ENCODE measurements at places on chromosomes 6 and 20.

DNA sequence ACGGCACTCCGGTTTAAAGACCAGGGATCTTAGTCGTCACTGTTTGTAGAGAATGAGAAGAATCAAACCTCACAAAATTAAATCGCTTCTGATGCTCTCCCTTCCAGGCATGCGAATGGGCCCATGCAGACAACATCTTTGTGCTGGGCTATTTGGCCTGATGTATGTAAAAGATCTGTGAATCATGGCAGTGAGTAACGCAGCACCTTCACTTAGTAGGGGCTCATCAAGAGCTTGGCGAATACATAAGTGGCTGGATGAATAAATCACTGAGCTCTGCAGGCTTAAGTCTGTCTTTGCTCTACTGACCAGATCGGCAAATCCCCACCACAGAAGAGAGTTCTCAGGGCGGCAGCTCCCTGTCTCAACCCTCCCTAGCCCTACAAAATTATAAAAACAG is 44.8 kb upstream of the AFDN start:
- no peak for DNase-seq

- DNase-seq: no peak
Measured at GRCh38 chr20:4869290-4870193, 131.8 kb downstream of the SLC23A2 start.

DNA sequence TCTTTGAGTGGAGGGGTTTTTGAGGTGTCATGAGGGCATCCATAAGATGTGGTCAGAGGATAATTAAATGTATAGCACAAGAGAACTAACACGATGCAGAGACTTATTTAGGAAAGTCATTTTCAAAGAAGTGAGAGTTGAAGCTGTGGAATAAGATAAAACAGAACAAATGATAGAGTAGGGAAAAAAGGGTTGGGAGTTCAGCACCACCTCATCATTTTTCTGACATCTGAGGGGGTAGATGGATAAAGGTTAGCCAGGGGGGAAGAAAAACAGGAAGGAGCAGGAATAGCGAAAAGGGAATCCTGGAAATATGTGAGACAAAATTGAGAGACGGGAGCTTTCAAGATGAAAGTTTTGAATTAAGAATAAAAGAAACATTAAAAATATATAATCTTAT is 434.2 kb downstream of the NKAIN2 start:
- DNase-seq: no peak

- DNase-seq: no peak
Measured at GRCh38 chr6:100721256-100721655, 159.9 kb downstream of the ASCC3 start.

DNA sequence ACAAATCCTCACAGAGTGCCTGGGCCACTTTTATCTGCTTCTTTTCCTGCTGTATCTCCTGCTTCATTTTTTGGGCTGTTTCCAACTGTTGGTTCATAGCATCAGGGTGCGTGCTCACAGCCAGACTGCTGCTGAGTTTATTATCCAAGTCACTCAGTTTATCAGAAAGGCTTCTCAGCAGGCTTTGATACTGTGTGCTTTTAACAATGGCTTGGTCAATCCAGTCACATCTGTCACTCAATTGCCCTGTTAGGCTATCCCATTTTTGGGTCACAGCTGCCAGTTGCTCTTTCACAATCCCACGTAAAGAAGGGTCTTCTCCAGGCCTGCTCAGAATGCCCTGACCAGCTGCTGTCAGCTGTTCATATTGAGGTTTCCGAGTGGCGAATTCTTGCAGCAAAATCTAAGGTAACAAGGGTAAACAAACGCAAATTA is 87.2 kb downstream of the DST start:
- no peak for DNase-seq

- DNase-seq: no peak
Measured at GRCh38 chr6:134314006-134314821, 3.7 kb downstream of the SGK1 start.

- DNase-seq: no peak
Measured at GRCh38 chr20:41531518-41532275, 86.5 kb downstream of the CHD6 start.

DNA sequence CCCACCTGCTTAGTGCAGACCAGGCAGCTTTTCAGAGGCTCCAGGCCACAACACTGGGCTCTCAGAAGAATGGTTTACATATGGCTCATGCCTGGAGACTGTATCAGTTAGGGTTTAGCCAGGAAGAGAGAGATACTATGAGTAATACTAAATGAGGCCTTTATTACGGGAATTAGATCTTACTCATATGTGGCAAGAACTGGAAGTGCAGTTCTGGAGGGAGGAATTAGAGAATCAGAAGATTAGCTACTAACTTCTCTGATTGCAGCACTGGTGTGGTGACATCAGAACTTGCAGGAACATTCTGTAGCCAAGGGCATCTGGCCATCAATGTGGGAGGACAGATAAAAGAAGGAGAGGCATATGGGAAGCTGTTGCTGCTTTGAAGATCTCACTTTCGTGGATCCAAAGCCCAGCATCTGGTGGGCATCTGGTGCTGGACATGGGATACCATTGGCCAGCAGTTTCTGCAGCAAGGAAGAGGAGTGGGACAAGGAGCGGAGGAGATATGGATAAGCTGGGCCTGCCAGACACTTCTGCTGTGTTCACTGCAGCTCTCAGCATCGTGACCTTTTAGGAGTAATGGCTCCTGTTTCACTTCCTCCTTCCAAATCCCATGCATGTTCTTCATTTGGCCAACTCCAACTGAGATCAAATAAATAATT is 248.5 kb downstream of the BTBD3 start:
- no peak for DNase-seq

DNA sequence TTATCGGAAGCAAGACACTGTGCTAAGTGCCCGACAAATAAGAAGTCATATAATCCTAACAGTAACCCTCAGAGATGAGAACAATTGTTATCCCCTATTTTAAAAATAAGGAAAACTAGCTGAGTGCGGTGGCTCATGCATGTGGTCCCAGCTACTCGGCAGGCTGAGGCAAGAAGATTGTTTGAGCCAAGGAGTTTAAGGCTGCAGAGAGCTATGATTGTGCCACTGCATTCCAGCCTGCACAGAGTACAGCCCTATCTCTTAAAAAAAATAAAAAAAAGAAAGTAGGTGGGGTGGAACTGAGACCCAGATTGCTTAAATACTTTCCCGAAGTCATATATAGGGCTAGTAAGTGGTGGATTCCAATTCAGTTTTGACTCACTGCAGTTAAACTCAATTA is 84.7 kb downstream of the UST start:
- DNase-seq: no peak

- DNase-seq: peak; percentile 88
Measured at GRCh38 chr20:57398231-57398821, 7.1 kb downstream of the RBM38 start.

GRCh38 chr6:132548746-132549463 is 3.6 kb upstream of the TAAR8 start:
- DNase-seq: no peak

GRCh38 chr6:106547601-106548453 is 81.5 kb downstream of the RTN4IP1 start:
- no peak for DNase-seq

DNA sequence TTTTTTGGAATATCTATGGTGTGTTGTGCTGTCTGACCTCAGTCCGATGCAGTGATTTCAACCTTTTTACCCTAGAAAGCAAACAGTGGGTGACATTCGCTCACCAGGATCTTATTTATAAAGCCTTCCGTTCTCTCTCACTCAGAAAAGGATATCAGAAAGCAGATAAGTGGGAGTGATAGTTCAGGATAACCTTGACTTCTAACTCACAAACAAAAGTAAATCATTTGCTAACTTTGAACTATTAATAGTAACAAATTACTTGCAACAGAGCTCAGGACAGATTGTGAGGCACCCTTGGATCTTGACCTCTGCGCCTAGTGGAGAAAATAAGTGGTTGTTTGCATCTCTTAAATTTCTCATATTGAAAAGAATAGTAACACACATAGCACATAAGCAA is 637.1 kb upstream of the CITED2 start:
- no peak for DNase-seq

DNA sequence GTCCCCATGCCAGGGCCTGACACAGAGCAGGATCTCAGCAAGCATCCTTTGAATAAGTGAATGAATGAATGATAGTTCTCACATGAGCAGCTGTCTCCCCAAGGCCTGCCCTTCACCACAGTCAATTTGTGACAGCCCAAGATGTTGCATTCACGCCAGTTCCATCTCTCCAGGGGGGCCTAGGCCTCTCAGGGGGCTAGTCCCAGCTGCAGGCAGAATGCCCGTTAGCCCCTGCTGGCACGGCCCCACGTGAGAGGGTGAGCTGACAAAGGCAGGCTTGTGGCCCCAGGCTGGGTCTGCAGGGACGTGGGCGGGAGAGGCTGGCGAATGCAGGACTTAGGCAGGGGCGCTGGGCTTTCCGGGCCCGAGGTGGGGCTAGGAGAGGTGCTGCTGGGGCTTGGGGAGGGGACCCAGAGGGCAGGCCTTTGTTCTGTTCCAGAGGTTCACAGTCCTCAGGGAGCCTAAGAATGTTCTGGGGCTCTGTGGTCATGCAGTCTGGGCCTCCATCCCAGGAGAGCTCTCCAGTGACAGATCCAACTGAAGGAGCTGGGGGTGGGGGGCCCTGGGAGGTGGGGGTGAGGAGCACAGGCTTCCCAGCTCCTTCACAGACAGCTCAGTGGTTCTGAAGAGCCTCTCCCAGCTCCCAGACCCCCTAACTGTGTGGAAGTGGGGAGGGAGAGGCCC is 30.5 kb upstream of the TLDC2 start:
- no peak for DNase-seq

- no peak for DNase-seq
Measured at GRCh38 chr20:35467339-35468224, 12.2 kb downstream of the CEP250 start.

Data from GM13977 (cell line).